B cell (primary cell): ENCODE measurements at places on chromosomes 5 and 9. TPM values are rescaled to one million over a fixed set of nuclear protein-coding genes. Genes with fewer than 3 reads are reported as not detected.

The TMOD1 gene
- 1.9 and 2.5 TPM in 2 replicates for total RNA-seq

The ENG gene
- total RNA-seq, result 12.6 and 14.0 TPM in 2 replicates

The SETD9 gene
- 7.2 and 9.5 TPM in 2 replicates for total RNA-seq

The BAG1 gene
- total RNA-seq, result 53.8 and 60.2 TPM in 2 replicates

The GTF2H2 gene
- total RNA-seq, result 39.6 and 45.2 TPM in 2 replicates

- peaks cover 3% of the 10 kb centered on the region for H3K27me3 ChIP-seq
- H3K27ac ChIP-seq, result no peak overlapping the region
- H3K4me3 ChIP-seq, result no peak overlapping the region
- H3K36me3 ChIP-seq, result no peaks in the 10 kb centered on the region
Measured at GRCh38 chr5:96287136-96287535, 145.9 kb downstream of the PCSK1 start.

DNA sequence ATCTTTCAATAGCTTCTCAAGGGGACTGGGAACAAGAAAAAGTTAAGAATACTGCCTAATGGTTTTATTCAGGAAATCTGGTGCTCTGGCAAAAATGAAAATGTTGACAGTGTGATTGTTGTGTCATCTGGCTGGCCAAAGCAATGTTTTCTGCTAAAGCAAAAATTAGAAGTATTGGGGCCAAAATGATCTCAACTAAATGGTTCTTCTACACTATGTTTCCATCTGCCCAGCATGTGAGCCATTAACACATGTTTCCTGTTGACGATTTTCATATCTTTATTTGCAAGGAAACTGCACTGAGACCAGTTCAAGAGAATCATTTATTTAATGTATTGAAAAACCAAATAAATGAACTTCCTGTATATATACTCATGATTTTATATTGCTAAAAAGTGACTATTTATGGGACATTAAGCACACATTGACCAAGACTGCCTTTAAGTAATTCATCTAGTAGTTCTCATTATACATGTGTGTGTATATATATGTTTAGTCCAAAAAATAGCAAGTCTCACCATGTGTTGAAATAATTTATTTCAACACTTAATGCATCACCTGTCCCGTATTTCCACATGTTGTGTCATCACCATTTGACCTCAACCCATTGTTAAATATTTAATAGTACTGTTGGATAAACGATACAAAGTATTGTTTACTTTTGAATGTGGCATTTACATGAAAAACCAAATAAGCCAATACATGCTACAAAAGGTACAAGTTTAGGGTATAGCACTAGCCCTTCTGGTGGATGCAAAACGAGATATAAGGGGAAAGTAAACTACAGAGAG, 7.5 kb upstream of the FST start:
- no peaks in the 10 kb centered on the region for H3K36me3 ChIP-seq
- no peak overlapping the region for H3K27ac ChIP-seq
- peaks cover 22% of the 10 kb centered on the region for H3K27me3 ChIP-seq
- no peak overlapping the region for H3K4me3 ChIP-seq
- DNase-seq, result no peak

DNA sequence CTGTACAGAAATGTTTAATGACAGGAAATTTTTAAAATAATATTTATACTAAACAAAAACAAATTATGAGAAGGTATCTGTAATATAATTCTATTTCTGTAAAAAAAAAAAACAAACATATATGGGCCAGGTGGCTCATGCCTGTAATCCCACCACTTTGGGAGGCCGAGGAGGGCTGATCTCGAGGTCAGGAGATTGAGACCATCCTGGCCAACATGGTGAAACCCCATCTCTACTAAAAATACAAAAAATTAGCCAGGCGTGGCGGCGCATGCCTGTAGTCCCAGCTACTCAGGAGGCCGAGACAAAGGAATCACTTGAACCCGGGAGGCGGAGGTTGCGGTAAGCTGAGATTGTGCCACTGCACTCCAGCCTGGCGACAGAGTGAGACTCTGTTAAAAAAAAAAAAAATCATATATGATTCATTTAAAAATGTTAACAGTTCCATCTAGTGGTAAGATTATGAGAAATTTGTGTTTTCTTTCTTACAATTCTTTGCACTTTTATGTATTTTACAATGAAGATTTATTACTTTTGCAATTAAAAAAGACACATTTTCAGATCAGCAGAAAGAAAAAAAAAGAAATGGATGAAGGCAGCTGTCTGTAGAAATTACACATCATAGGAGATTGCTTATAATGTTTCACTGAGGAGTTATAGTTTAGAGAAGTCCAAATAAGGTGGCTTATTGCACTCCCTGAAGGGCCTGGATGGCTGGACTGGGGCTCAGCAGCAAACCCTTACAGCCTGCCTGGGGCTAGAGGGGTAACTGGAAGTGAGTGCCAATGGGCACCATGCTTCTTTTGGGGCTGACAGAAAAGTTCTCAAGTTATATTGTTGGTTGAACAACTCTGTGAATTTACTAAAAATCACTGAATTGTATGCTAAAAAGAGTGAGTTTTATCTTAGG, 20.3 kb downstream of the C9orf153 start:
- no peak overlapping the region for H3K27ac ChIP-seq
- H3K36me3 ChIP-seq, result no peaks in the 10 kb centered on the region
- no peaks in the 10 kb centered on the region for H3K4me1 ChIP-seq
- H3K4me3 ChIP-seq, result no peak overlapping the region
- no peak for DNase-seq

- no peaks in the 10 kb centered on the region for H3K4me1 ChIP-seq
- no peak for DNase-seq
- H3K27me3 ChIP-seq, result no peaks in the 10 kb centered on the region
- no peak overlapping the region for H3K4me3 ChIP-seq
- no peak overlapping the region for H3K27ac ChIP-seq
Measured at GRCh38 chr5:130966990-130967525, 198.0 kb downstream of the HINT1 start.

GRCh38 chr5:97986069-97986468, 787.4 kb upstream of the RGMB start:
- no peaks in the 10 kb centered on the region for H3K4me1 ChIP-seq
- H3K36me3 ChIP-seq, result no peaks in the 10 kb centered on the region
- no peak overlapping the region for H3K4me3 ChIP-seq
- no peak for DNase-seq

DNA sequence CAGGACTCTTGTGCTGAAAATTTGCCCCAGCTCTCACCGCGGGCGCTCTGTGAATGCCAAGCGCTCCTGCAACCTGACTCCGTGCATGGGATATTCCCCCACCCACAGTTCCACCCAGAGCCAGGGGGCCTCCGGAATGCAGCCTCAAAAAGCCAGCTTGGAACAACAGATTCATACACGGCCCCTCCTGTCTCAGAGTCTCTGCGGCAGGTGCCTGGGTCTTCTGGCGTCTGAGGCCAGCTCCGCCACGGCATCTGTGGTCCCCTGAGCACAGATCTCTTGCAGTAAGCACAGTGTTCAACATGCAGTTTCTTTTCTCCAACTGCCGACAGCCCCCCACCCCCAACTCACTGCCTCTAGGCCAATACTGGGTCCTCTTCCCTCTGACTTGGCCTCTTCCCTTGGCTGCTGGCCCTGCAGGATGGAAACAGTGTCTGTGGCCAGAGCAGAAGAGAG, 355.7 kb upstream of the IRX2 start:
- DNase-seq, result no peak
- H3K4me1 ChIP-seq, result no peaks in the 10 kb centered on the region
- no peak overlapping the region for H3K27ac ChIP-seq
- H3K36me3 ChIP-seq, result no peaks in the 10 kb centered on the region
- no peaks in the 10 kb centered on the region for H3K27me3 ChIP-seq

- no peaks in the 10 kb centered on the region for H3K36me3 ChIP-seq
- no peak overlapping the region for H3K4me3 ChIP-seq
- H3K4me1 ChIP-seq, result no peaks in the 10 kb centered on the region
- H3K27me3 ChIP-seq, result no peaks in the 10 kb centered on the region
- no peak overlapping the region for H3K27ac ChIP-seq
Measured at GRCh38 chr5:66966439-66966838, 230.2 kb downstream of the CD180 start.

GRCh38 chr5:146068206-146068605, 37.2 kb downstream of the PLAC8L1 start:
- no peaks in the 10 kb centered on the region for H3K4me1 ChIP-seq
- no peaks in the 10 kb centered on the region for H3K36me3 ChIP-seq
- peaks cover 4% of the 10 kb centered on the region for H3K27me3 ChIP-seq
- no peak for DNase-seq
- no peak overlapping the region for H3K4me3 ChIP-seq

- no peak overlapping the region for H3K27ac ChIP-seq
- H3K4me3 ChIP-seq, result no peak overlapping the region
- peak; percentile 85 for DNase-seq
Measured at GRCh38 chr9:122099271-122099869, 6.3 kb upstream of the TTLL11 start.
